ENCODE measurements at places on chromosomes 1 and 21. TPM values are rescaled to one million over a fixed set of nuclear protein-coding genes. Genes with fewer than 3 reads are reported as not detected.

Gene XCL2
- 188 TPM for total RNA-seq

Gene TACSTD2
- total RNA-seq, result 0.68 TPM

Gene CD84
- total RNA-seq, result 18.1 TPM

Gene SPRR2B
- not detected for total RNA-seq

Gene RPS27
- total RNA-seq, result 1,638 TPM

Gene KRTAP22-2
- not detected for total RNA-seq

Gene BTBD8
- 1.3 TPM for total RNA-seq

DNA sequence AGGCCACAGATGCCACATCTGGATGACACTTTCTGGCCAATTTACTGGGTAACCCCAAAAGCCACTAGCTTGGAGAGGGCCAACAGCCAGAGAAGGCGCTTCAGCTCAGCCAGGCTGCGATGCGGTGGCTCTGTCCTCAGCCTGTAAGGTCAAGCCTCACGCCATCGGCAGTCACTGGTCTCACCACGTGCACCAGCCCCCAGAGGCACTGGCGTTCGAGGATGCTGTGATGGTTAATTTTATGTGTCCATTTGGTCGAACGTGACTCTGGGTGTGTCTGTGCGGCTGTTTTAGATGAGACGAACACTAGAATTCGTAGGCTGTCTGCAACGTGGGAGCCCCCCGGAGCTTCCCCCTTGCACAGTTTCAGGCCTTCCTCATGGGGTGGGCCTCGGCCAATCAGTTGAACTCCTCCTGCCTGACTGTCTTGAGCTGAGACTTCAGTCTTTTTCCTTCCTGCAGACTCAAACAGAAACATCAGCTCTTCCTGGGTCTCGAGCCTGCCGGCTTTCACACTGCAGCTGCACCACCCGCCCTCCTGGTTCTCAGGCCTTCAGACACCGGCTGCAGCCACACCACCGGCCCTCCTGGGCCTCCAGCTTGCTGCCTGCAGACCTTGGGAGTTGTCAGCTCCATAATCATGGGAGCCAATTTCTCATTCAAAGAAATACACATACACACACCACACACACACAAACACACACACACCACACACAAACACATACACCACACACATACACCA lies 41.6 kb upstream of the SLC45A1 start:
- no peaks in the 10 kb centered on the region for H3K4me1 ChIP-seq
- peaks cover 9% of the 10 kb centered on the region for H3K27me3 ChIP-seq
- no peak overlapping the region for H3K4me3 ChIP-seq
- DNase-seq, result peak; percentile 13
- H3K27ac ChIP-seq, result no peak overlapping the region

- H3K4me3 ChIP-seq, result no peak overlapping the region
- DNase-seq, result peak; percentile 86
- H3K27ac ChIP-seq, result no peak overlapping the region
- H3K36me3 ChIP-seq, result no peaks in the 10 kb centered on the region
Measured at GRCh38 chr1:160078512-160079195, 2.7 kb upstream of the KCNJ9 start.

- no peaks in the 10 kb centered on the region for H3K27me3 ChIP-seq
- H3K36me3 ChIP-seq, result no peaks in the 10 kb centered on the region
- H3K4me1 ChIP-seq, result no peaks in the 10 kb centered on the region
Measured at GRCh38 chr1:102241431-102242338, 245.0 kb upstream of the OLFM3 start.

GRCh38 chr1:246537887-246538286 lies 28.2 kb downstream of the TFB2M start:
- peaks cover 11% of the 10 kb centered on the region for H3K36me3 ChIP-seq
- DNase-seq, result no peak
- no peaks in the 10 kb centered on the region for H3K27me3 ChIP-seq
- H3K27ac ChIP-seq, result no peak overlapping the region
- H3K4me3 ChIP-seq, result no peak overlapping the region

Measured in activated CD8-positive, alpha-beta T cell treated with anti-CD3 and anti-CD28 coated beads for 36 hours (primary cell).